ENCODE measurements at places on chromosomes 16 and 17.
A peak's percentile ranks its signal among the peaks of the same experiment; 100 is the strongest.

GRCh38 chr16:10791048-10791447, 27.5 kb downstream of the TVP23A start:
- DNase-seq = no peak

DNA sequence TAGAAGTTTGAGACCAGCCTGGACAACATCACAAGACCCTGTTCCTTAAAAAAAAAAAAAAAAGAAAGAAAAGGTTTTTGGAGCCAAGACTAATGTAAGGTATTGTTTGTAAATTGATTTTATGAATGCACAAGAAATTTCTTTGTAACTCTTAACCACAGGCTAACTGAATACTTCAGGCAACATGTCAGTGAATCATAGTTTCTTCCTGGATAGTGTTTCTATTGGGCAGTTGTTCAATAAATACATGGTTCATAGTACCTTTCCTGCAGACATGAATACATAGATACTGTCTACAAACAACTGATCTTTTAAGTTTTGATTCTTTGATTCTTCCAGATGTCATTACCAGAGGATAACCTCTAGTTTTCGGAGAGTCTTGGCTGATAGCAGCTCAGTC, 11.6 kb downstream of the DDX42 start:
- DNase-seq = no peak

GRCh38 chr16:4052801-4053293, 63.4 kb downstream of the ADCY9 start:
- no peak for DNase-seq

- no peak for DNase-seq
Measured at GRCh38 chr16:15046692-15047376, 9.0 kb downstream of the NTAN1 start.

- no peak for DNase-seq
Measured at GRCh38 chr16:49738832-49739231, 117.1 kb downstream of the ZNF423 start.

- no peak for DNase-seq
Measured at GRCh38 chr16:17776888-17777287, 306.1 kb upstream of the XYLT1 start.

DNA sequence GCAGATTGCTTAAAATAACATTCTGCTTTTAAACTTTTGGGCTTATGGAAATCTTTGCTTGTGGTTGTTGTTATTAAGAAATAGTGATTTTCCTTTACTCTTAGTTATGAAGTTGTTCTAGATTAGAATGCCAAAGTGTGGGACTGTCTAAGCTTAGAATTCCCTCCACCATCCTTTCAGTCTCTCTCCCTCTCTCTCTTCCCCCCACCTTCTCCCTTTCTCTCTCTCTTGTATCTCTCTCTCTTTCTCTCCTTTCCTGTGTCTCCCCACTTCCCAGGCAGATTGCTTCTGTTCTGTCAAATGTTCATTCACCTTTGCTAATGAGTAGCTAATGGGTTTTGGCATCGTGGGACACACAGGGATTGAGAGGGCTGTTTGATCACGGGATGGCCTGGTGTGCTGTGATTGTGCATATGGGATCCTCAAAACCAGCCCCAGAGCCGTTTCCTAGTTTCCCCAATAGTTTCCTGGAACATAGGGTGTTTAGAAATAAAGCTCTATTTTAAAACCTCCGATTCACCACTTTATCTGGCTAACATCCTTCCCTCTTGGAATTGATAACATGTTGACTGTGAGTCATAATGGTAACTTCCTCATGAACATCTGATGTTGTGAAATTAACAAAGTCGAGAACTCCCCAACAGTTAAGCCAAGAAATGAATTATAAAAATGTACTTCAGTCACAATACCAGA, 502.6 kb downstream of the TMEM114 start:
- DNase-seq = no peak

DNA sequence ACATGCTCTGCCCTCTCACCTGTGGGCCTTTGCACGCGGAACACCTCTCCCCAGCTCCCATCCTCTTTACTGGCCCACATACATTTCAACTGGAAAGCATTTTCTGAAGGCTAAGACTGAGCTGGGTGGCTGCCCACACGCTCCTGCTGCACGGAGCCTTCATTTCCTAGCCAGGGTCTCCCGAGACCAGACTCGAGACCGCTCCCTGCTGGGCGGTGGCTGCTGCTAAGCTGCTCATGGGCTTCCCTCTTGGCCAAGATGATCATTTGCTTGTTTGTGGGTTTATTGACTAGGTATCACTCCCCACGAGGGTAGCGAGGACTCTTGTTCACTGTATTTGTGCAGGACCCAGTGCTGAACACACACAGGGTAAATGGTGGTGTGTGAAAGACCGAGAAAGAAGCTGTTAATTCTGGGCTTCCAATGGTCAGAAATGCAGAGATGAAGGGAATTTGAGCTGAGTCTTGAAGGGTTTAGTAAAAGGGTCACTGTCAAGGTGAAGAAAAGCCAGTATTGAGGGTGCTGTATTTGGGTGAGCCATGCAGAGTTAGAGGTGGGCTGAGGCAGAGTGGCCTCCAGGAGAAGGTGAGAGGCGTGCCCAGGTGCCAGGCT, 907 bp downstream of the TRAPPC2L start:
- peak; percentile 59 for DNase-seq

GRCh38 chr17:31385428-31386285, 5.8 kb upstream of the RAB11FIP4 start:
- DNase-seq = no peak

- no peak for DNase-seq
Measured at GRCh38 chr17:18246880-18247612, 11.5 kb downstream of the FLII start.

DNA sequence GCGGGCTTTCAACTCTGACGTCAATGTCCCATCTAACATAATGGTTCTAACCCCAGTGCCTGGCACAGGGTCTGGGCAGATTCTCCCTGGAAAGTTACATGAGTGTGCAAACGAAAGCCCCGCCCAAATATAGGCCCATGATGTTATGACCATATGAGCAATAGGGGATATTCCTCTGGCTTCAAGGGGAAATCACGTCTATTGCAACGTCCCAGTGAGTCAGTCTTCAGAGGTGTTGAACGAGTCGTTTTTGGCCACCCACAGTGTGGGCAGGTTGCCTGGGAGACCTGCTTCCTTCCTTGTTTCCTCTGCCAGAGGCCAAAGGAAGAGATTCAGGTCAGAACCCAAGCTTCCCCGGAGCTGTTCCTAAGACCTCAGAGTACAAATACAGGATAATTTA, 30.3 kb downstream of the PIK3R5 start:
- DNase-seq = peak; percentile 46

GRCh38 chr16:22402191-22402590, 27.8 kb upstream of the CDR2 start:
- DNase-seq = no peak

DNA sequence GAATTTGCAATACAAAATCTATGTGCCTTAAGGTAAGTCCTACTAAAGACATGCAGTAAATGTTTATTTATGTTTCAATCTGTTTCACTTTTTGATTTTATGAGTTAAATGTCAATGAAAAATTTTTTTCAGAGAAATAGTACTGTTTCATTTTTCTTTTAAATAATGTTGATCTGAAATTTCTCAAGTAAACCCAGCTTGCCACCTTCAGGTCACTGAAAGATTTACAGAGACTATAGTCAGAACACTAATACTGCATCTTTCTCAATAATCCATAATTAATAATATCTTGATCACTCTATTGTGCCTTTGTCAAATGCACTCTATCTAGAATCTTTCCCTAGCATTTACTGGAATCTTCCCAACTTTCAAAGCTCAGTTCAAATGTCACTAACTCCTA, 6.5 kb upstream of the DHX40 start:
- DNase-seq = no peak

GRCh38 chr17:53630115-53630514, 192.6 kb upstream of the KIF2B start:
- DNase-seq = no peak

DNA sequence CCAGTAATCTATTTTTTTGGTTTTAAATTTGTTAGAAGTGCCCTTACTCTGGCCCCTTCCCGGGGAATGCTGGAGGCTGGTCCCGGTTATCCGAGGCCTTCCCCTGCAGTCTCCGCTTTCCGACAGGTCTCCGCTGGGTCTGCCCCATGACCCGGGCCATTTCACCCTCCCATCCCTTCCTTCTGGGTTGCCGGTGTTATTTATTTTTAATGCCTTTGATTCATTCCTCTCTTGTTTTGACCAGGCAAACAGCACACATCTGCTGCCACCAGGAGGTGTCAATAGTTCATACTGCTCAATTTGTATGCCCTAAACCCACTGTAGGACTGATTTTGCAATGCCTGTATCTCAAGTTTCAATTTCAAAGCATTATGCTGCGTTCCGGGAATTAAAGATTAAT, 113.2 kb upstream of the IRX5 start:
- no peak for DNase-seq

DNA sequence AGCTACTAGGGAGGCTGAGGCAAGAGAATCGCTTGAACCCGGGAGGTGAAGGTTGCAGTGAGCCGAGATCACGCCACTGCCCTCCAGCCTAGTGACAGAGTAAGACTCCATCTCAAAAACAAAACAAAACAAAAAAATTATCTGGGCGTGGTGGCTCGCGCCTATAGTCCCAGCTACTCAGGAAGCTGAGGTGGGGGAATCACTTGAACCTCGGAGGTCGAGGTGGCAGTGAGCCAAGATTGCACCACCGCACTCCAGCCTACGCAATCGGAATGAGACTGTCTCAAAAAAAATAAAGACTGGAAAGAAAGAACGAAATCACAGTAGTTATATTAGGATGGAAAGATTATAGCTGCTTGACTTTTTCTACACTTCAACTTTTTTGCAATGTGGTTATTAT, 18.9 kb downstream of the COG1 start:
- peak; percentile 62 for DNase-seq

DNA sequence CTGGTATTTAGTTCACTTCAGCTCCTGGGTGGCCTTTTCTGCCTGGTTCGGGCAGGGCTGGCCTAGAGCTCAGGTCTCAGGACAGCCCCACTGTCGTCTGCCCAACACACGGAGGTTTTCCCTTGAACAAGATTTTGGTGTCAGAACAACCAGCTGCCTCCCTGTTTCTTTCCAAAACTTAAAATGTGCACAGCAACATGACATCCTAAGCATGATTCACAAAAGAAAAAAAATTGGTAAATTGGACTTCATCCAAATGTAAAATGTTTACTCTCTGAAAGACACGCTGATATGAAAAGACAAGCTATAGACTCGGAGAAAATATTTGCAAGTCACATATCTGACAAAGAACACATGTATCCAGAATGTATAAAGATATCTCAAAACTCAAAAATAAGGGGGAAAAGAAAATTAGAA, 197.8 kb upstream of the CHMP6 start:
- DNase-seq = no peak

DNA sequence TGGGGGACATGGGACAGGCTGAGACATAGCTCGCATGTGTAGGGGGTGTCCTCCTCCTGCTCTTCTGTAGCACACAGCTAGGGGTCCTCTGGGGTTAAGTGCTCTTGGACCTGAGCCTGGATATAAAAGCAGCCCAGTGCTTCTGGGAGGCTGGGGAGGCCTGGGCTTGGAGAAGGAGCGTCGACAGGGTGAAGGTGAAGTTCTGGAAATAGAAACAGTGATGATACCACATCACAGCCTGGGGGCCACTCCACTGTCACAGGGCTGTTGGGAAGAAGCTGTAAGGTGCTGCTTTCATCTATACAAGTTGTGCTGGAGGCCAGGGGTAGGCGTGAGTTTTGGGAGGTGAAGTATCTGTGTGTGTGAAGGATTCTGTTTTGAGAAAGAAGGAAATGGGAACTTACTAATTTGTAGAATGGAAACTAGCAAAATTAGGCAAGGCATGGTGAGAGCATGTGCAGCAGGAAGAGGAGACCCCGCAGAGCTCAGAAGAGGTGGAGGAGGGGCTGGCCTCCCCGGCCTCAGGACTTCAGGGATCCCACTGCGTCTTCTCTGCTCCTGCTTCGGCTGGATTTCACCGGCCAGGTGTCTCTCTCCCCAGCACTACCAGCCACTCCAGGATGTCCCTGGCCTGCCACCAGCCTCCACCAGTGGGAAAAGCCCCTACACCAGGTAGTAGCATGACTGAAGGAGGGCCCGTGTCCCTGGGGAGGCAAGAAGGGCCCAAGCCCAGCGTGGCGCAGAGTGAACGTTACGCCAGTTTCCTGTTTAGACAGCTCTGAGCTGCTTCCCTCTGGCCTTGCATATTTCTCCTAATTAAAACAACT, 19.4 kb downstream of the PLCG2 start:
- no peak for DNase-seq

DNA sequence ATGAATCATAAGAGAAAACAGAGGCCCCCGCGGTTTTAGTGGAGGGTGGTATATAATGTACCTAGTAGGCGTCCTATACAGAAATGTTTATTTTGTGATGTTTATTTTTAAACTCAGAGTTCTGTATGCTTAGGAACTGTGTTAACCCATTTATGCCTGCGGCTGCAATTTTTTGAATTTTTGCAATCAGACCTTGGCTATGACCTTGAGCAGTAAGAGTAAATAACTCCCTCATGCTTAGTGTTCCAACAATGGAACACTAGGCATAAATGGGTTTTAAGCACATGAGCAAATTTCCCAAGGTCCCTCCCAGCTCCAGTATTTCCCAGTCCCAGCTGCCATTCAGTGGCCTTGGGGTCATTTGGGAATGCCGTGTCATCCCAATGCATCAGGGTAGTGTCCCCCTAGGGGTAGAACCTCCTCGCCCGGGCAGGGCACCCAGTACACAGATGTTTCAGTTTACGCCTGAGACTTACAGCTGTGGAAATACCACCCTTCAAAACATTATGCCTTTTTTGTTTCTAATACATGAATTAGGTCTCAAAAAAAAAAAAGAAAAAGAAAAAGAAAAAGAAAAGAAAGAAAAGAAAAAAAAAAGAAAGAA, 605.8 kb upstream of the CDH11 start:
- DNase-seq = no peak

DNA sequence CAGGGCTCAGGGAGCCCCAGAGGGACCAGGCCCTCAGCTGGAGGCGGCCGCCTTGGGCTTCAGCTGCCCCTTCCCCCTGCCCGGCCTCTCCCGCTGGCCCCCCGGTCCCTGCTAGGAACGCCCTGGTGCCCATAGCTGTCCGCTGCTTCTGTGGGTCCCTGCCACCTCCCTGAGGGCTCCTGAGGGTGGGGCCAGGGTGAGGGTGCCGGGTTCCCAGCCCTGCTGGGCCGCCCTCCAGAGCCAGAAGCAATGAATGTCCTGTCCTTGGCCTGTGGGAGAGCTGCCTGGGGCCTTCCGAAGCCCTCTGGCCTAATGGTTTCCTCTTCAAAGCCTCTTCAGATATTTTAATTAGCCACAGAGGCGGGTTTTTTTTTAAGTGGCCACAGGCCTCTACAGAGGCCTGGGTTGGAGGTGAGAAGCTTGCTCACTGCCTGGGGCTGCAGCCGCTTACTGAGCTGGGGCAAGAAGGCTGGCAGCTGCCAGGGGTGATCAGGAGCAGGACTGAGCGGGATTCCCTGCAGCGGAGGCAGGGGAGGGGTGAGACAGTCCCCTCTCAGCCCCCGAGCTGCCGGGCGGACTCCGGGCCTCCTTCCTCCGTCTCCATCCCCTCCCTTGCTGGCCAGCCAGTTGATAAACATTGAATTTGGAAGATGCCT, 9.9 kb downstream of the CENPX start:
- no peak for DNase-seq

GRCh38 chr16:74556375-74556922, 50.5 kb downstream of the GLG1 start:
- no peak for DNase-seq

GRCh38 chr16:11797957-11798299, 870 bp upstream of the ZC3H7A start:
- DNase-seq = no peak

- no peak for DNase-seq
Measured at GRCh38 chr17:33023790-33024189, 32.1 kb downstream of the SPACA3 start.

All from T-helper 9 cell (primary cell).